ENCODE measurements at places on chromosomes 2 and 18.
A peak's percentile ranks its signal among the peaks of the same experiment; 100 is the strongest.

DNA sequence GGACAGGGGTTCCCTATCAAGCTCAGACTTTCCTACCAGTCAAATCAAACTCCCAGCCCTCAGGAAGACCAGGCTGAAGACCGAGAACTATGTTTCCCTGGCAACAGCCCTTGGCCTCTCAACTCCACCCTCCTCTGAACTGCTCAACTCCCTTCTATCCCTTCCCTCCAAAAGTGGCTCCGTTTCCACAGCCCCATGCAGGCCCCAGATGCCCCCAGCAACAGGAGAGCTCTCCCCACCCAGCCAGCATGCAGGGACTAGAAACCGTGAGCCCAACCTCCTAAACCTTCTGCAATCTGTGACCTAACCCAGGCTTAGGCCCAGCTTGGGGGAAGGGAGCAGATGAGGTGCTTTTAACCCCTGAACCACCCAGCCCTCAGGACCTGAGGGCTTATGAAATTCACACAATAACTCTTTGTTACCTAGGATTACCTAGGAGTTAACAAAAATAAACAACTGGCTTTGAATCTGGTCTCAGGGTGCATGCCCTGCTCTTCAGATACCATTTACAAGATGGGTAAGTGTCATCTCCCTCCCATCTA, 87.2 kb downstream of the BCL11A start:
- no peak for DNase-seq

DNA sequence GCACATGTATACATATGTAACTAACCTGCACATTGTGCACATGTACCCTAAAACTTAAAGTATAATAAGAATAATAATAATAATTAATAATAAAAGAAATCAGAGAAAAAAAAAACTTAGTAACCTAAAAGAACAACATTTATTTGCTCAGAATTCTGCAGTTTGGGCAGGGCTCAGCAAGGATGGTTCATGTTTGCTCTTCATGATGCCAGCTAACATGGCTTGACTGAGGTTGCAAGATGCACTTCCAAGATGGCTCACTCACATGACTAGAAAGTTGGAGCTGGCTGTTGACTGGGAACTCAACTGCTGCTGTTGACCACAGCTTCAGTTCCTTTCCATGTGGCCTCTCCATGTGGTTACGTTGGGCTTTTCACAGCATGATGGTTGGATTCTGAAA, 56.4 kb downstream of the KLHL29 start:
- no peak for DNase-seq

- no peak for DNase-seq
Measured at GRCh38 chr2:204205082-204205481, 268.5 kb downstream of the ICOS start.

GRCh38 chr2:1173528-1173927, 222.9 kb downstream of the SNTG2 start:
- no peak for DNase-seq

DNA sequence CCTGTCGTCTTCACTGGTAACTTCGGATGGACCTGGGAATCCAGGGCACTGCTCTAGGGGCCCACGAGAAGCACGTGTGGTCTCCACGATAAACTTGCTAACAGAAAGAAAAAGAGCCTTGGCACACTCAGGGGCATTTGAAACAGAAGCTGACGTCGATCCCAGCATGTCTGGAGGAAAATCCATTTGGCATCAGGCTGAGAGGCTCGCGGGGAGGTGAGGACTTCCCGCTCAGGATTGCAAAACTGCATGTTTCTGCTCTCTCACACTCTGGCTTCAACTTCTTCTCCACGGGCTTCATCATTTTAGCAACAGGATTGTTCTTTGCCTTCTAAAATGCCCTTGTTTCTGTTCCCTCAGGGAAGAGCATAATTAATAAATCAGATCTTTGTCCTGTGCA, 181.7 kb upstream of the COPS8 start:
- DNase-seq: no peak

- DNase-seq: no peak
Measured at GRCh38 chr18:58991167-58991798, 126.6 kb downstream of the ZNF532 start.

- no peak for DNase-seq
Measured at GRCh38 chr2:37642907-37643729, 28.3 kb downstream of the CDC42EP3 start.

GRCh38 chr2:43274055-43274454, 47.6 kb upstream of the ZFP36L2 start:
- DNase-seq: peak; percentile 55

DNA sequence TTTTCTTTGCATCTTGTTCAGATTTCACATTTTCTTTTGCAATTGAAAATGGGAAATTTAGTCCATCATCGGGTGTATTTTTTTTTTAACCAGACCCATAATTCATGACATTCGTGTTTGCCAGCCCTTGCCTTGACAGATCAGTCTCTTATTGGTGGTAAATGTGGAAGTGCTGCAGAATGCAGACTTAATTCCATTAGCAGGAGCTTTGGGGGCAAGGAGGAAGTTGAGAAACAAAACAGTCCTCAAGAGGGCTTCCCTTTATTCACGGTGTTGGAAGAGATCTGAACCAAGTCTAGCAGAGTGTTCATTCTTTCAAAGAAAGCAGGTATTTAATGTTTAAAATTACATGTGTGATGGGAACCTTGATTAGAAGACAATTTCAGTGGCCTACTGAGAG, 16.6 kb upstream of the RPE start:
- DNase-seq: no peak

DNA sequence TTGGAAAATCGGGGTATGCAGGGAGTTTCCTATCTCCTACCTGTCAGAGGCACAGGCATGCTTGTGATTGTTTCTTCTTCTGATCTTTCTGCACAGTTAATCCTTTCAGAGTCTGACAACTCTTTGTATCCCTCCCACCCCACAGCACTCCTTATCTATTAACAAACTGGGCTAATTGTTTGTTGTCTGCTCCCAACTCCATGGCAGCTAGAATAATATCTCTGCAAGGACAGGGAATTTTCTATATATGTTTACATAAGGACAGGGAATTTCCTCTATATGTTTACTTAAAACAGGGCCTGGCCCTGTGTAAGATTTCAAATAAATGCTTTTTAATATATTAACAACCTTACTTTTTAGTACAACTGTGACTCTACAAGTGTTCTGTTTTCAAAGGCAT, 36.0 kb upstream of the VRK2 start:
- DNase-seq: no peak

Measured in thyroid gland (tissue), 4 donors.